ENCODE measurements at places on chromosomes 5 and 9. TPM values are rescaled to one million over a fixed set of nuclear protein-coding genes. Genes with fewer than 3 reads are reported as not detected.

- DNase-seq: no peak
These were observed 99.3 kb downstream of the AMBP start for GRCh38 chr9:113978725-113979342.

GRCh38 chr5:134503088-134503936 lies 22.2 kb upstream of the JADE2 start:
- DNase-seq: peak; percentile 85

- DNase-seq: no peak
These were observed 31.8 kb upstream of the FOXB2 start for GRCh38 chr9:76987594-76988200.

- no peak for DNase-seq
These were observed 743.4 kb upstream of the CTNND2 start for GRCh38 chr5:12647613-12648012.

DNA sequence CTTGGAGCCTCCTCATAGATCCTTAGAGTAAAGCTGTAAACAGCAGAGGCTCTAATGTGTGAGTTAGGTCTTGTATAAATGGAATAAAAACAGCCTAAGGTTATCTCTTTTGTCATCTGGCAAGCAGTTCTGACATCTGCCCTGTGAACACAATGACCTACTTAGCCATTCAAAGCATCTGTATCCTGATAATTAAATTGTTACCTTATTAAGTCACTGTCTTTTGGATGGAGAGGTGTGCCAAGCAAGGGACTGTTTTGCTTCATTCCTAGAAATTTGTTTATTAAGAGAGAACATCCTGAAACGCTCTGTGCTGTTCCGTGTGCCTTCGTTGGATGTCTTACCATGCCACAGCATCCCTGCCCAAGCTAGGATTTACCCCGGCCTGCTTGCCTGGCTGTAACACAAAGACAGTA lies 1.5 kb downstream of the LSM11 start:
- no peak for DNase-seq

DNA sequence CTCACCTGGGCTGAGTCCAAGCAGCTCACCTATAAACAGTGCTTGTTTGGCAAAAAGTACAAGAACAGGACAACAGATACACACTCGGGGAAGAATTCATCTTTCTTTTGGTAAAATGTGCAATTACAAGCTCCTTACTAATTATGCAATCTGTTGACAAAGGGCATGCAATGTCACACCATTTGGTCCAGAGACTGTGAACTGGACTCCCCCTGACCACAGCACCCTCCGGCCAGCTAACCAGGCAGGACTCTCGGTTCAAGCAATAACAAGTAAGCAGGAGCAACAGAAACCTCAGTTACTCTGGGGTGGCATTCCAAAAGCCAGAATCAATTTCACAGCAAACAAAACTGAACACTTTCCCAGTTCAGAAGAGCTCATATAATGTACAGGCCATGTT lies 113.8 kb downstream of the GNAQ start:
- DNase-seq: no peak

DNA sequence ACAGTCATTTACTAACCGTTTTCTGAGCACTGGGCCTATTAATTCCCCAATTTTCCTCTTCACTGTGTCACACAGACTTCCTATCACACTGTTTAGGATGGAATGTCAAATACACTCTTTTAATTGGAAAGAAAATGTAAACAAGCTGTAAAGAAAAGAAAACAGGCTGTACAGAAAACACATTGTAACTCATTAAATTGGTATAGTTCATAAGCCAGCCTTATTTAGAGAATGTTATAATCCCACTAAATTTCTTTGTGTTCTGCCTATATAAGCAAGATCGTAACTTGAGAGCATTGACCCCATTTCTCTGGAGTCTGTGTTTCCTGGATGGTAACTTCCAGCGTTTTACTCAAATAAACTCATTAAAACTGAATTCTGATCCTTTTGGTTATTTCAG lies 46.5 kb downstream of the TARS1 start:
- no peak for DNase-seq

- DNase-seq: no peak
These were observed 31.4 kb upstream of the SYK start for GRCh38 chr9:90770182-90770738.

DNA sequence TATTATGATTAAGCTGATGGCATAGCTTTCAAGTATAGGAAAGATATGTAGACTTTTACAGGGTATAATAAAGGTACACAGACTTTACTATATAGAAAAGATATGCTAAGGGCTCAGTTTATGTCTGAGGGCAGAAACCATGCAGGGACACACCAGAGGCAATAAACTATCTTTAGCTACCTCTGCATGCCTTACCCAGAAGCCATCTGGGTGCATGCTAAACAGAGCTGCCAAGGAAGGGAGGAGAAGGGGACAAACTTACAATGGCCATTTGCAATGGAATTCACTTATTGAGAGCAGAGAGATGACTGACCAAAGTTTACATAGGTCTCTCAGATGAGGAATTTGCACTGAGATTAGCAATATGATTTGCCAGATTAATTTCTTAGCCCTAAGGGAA lies 143.1 kb upstream of the NR4A3 start:
- DNase-seq: no peak

- no peak for DNase-seq
These were observed 129.0 kb downstream of the MCTP1 start for GRCh38 chr5:95155888-95156287.

DNA sequence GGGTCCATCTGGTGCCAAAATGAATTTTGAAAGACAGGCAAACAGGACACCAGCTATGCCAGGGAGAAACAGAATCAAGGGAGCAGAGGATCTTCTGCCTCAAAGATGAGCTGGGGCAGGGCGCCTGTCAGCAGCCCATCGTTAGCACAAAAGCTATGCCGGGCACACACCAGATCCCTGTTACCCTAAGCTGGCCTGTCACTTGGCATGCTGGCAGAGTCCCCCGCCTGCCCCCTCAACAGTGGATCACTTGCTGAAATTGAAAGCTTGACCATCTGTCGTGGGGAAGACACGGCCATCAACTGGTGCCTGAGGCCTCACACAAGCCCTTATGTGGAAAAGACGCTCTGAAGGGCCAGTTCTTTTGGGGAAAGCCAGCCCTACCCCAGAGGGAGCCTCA lies 256.4 kb downstream of the EBF1 start:
- DNase-seq: no peak

- peak; percentile 61 for DNase-seq
These were observed 9.7 kb downstream of the PTGER4 start for GRCh38 chr5:40689438-40689837.

DNA sequence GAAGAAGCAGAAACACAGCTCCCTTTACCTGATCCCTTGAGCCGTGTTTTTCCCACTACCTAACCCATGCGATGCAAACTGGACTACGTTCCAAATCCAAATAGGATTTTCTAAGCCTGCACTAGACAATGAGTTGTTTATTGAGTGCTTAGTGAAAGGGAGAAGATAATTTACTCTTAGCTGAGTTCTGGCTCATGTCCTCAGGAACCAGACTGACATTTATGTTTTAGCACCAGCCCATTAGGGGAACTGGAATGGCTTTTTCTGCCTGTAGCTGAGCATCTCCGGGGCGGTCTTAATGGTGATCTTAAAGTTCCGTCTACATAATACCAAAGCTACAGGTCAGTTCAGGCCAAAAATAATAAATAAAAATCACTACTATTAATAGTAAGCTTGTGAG lies 81.5 kb downstream of the SH3TC2 start:
- DNase-seq: no peak

GRCh38 chr5:143313298-143313852 lies 90.1 kb downstream of the NR3C1 start:
- no peak for DNase-seq

DNA sequence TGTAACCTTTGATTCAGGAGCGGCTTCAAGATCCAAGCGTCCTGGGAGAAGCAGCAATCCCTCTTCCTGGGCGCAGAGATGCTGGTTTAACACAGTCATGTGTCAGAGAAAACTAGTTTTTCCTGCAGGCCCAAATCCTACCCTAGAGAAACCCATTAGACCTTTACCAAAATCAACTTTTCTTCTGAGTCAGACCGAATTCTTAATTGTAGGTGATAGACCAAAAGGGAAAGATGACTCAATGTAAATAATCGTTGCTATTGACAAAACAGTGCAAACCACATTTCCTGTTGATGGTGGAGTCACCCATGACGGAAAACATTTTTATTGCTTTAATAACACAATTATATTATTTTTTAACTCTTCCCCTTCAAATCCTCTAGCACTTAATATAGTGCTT lies 40.1 kb downstream of the SLC1A1 start:
- no peak for DNase-seq

GRCh38 chr5:83475935-83476814 lies 4.6 kb downstream of the VCAN start:
- DNase-seq: no peak

- DNase-seq: no peak
These were observed 1.2 kb downstream of the RPS14 start for GRCh38 chr5:150448334-150448733.

- DNase-seq: no peak
These were observed 120.5 kb downstream of the SNX18 start for GRCh38 chr5:54638106-54638505.

GRCh38 chr5:79795764-79796398 lies 106.2 kb downstream of the CMYA5 start:
- no peak for DNase-seq

- DNase-seq: no peak
These were observed 2.6 kb upstream of the F2RL1 start for GRCh38 chr5:76816110-76816831.

DNA sequence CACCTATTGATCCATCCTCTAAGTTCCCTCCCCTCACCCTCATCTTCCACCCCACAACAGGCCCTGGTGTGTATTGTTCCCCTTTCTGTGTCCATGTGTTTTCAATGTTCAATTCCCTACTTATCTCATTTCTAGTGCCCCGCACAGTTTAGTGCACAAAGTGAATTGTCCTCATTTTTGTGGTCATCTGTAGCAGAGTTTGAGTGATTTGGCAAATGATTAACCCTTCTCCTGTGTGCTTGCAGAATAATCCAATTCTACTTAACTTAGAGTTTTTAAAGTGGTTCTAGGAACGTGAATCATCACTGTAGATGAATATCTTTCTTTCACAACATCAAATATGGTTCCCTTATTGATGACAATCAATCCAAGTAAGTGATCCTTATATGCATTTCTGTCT lies 6.3 kb upstream of the HAPLN1 start:
- no peak for DNase-seq

- no peak for DNase-seq
These were observed 42.6 kb upstream of the KCNN2 start for GRCh38 chr5:114319236-114319635.

DNA sequence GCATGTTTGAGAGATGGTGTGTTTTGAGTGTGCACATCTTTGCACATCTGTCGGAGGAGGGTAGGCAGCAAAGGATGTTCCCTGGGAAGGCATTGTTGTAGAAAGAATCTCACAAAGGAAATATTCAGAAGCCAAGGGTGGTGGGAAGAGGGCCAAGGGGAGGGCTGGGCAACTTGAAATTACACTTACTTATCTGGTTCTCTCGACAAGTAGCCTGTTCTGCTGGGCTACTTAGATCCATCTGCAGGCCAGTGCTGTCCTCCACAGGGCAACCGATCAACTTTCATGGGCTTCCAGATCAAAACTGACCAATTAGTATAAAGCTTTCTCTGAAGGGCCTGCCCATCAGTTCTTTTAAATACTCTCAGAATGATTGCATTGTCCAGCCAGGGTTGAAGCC lies 495.2 kb downstream of the GADD45G start:
- DNase-seq: no peak

The KIAA0825 gene
- total RNA-seq: 1.5 TPM

The GADD45G gene
- total RNA-seq: 40.4 TPM

The DDX46 gene
- total RNA-seq: 51.8 TPM

The PTGES2 gene
- 35.6 TPM for total RNA-seq

The SPATA31A3 gene
- total RNA-seq: not detected

The ELOVL7 gene
- total RNA-seq: 1.1 TPM

The ORM1 gene
- not detected for total RNA-seq

The SQSTM1 gene
- 183 TPM for total RNA-seq

The PIP5KL1 gene
- 1.5 TPM for total RNA-seq

The CKMT2 gene
- total RNA-seq: not detected

The TMOD1 gene
- 1.8 TPM for total RNA-seq

The ZNG1F gene
- total RNA-seq: 8.6 TPM

The GLIPR2 gene
- 48.0 TPM for total RNA-seq
